ENCODE measurements at places on chromosomes 1 and 21.

- DNase-seq = no peak
Measured at GRCh38 chr1:16191916-16192546, 20.4 kb downstream of the ARHGEF19 start.

- no peak for DNase-seq
Measured at GRCh38 chr21:27036736-27037301, 69.9 kb upstream of the ADAMTS5 start.

- DNase-seq = no peak
Measured at GRCh38 chr1:46735708-46736324, 16.9 kb upstream of the EFCAB14 start.

- no peak for DNase-seq
Measured at GRCh38 chr1:50488356-50488755, 65.1 kb upstream of the DMRTA2 start.

Data from activated T-helper 1 cell treated with anti-CD3 and anti-CD28 coated beads, Interleukin-2, amount 50 U/mL, for 16 hours (primary cell).